ENCODE measurements at places on chromosomes 7 and 10. TPM values are rescaled to one million over a fixed set of nuclear protein-coding genes. Genes with fewer than 3 reads are reported as not detected.

GIMAP5 gene
- total RNA-seq, result not detected

ZNF273 gene
- 2.2 TPM for total RNA-seq

DNAAF5 gene
- total RNA-seq, result 24.1 TPM

NPSR1 gene
- total RNA-seq, result not detected

LDB3 gene
- total RNA-seq, result 0.96 TPM

TEX36 gene
- total RNA-seq, result not detected

PRPS1L1 gene
- total RNA-seq, result not detected

RPEL1 gene
- not detected for total RNA-seq

RBM20 gene
- 2.4 TPM for total RNA-seq

C10orf67 gene
- total RNA-seq, result not detected

KCNMA1 gene
- 116 TPM for total RNA-seq

DGKB gene
- 0.13 TPM for total RNA-seq

FAM25A gene
- not detected for total RNA-seq

PIK3AP1 gene
- total RNA-seq, result not detected

TRPV5 gene
- total RNA-seq, result not detected

HTR5A gene
- not detected for total RNA-seq

TMEM254 gene
- 8.7 TPM for total RNA-seq

CALHM1 gene
- not detected for total RNA-seq
